ENCODE measurements at places on chromosomes 4 and X. TPM values are rescaled to one million over a fixed set of nuclear protein-coding genes. Genes with fewer than 3 reads are reported as not detected.
A peak's percentile ranks its signal among the peaks of the same experiment; 100 is the strongest.

GRCh38 chr4:108227923-108228322 is 59.2 kb upstream of the LEF1 start:
- no peak for DNase-seq

- no peak for DNase-seq
These were observed 45.7 kb upstream of the PRSS12 start for GRCh38 chr4:118398226-118399090.

GRCh38 chr4:39539089-39539611 is 11.9 kb upstream of the UGDH start:
- no peak for DNase-seq

DNA sequence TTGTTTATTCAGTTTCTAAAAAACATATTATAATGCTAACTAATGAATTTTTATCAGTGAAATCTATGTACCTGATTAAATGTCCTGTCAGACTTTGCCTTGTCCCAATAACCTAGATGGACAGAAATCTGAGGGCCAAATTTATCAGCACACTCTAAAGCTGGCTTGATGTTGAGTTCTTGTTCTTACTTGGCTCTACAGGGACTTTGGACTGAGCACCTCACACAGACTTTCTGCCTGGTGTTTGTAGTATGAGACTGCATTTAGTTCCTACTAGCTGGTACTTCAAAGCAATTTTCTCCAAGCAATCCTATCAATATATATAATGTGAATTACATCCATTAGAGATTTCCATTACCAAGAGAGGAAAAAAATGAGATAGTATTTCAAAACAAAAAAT is 37.8 kb downstream of the INTS12 start:
- no peak for DNase-seq

GRCh38 chrX:154090731-154091130 is 6.8 kb downstream of the MECP2 start:
- no peak for DNase-seq

GRCh38 chrX:17968367-17968766 is 107.3 kb upstream of the RAI2 start:
- DNase-seq: no peak

DNA sequence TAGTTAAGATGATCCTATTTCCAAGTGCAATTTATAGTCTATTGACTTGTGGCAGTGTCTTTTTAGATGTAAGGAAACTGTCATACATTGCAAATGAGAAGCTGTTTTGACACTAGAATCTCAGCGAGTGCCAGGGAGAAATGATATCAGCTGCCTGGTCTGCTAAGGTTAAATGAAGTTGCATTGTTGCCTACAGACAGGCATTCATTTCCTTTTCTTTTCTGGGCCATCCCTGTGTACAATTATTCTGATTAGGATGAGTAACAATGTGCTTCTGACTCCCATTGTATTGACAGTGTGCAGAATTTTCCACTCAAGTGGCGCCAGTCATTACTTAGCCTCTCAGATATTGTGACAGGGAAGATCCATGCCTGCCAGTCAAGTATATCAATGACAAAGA is 231.2 kb downstream of the GPAT3 start:
- no peak for DNase-seq

DNA sequence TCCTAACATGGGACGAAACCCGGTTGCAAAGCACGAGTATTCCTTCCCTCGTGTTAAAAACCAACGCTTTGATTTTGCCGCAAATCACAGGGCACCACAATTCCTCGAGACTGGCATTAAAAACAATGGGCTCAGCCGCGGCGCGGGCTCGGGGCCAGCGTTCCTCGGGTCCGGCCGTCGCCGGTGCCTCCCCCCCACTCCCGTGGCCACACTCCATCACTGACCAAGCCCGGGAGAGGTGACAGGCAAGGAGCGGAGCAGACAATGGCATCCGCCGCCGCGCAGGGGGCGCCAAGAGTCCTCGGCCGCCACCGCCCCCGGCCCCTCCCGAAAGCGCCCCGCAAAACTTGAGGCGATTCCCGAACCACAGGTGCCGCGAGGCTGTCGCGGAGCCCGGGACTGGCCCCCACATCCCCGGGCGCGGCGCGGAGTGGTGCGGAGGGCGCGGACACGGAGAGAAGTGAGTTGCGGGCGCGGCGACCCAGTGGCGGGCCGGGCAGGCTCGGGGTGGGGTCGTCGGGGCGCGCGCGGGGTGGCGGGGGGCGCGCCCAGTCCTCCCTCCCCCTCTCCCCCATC is 445 bp downstream of the AP1S2 start:
- DNase-seq: peak; percentile 46

- no peak for DNase-seq
These were observed 331.9 kb upstream of the SFRP2 start for GRCh38 chr4:154120690-154121345.

DNA sequence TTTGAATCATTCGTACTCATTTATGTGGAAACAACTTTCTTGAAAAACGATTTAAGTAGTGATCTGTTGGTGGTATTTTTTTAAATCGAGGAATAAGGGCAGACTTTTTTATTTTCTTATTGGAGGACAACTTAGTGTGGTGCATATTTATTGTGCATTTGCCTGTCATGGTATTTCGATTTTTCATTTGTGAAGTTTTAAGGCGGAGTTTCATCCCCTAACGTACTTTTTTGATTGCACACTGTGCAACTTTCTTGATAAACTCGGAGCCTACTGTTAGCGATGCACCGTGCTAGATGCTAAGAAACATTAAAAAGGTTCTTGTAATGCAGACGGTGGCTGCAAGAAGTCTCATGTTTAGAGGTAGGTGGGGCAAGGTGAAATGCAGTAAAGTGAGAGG is 1.4 kb downstream of the ZFX start:
- DNase-seq: no peak

GRCh38 chrX:23907111-23907497 is 634 bp downstream of the APOO start:
- DNase-seq: no peak

DNA sequence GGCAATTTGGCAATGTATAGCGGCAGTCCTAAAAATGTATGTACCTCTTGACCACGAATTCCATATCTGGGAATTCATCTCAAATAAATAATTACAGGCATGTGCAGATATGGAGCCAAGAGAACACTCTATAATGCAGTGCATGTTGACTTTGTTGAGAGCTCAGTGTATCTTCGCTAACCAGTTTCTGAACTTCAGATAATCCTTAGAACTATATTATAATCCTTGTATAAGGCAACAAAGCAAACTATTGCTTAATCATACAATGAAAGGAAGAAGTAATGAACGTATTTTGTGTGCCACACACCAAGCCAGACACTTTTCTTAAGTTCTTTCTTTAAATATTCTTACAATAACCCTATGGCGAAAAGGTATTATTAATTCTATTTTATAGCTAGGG is 168.5 kb downstream of the SMIM20 start:
- DNase-seq: no peak

- peak; percentile 52 for DNase-seq
These were observed 10.3 kb downstream of the ATP5ME start for GRCh38 chr4:663438-664428.

GRCh38 chr4:162061214-162061613 is 102.6 kb downstream of the FSTL5 start:
- DNase-seq: no peak

GRCh38 chrX:40104630-40104984 is 6.8 kb upstream of the BCOR start:
- DNase-seq: no peak

- DNase-seq: no peak
These were observed 10.5 kb downstream of the NSG1 start for GRCh38 chr4:4397441-4397819.

- DNase-seq: no peak
These were observed 124.1 kb upstream of the SLIT2 start for GRCh38 chr4:20127626-20128025.

- DNase-seq: no peak
These were observed 299.9 kb downstream of the PPP4R3C start for GRCh38 chrX:27163236-27163635.

- no peak for DNase-seq
These were observed 23.1 kb upstream of the TMEM184C start for GRCh38 chr4:147594107-147594506.

GRCh38 chr4:10596586-10597290 is 87.8 kb downstream of the CLNK start:
- DNase-seq: no peak

DNA sequence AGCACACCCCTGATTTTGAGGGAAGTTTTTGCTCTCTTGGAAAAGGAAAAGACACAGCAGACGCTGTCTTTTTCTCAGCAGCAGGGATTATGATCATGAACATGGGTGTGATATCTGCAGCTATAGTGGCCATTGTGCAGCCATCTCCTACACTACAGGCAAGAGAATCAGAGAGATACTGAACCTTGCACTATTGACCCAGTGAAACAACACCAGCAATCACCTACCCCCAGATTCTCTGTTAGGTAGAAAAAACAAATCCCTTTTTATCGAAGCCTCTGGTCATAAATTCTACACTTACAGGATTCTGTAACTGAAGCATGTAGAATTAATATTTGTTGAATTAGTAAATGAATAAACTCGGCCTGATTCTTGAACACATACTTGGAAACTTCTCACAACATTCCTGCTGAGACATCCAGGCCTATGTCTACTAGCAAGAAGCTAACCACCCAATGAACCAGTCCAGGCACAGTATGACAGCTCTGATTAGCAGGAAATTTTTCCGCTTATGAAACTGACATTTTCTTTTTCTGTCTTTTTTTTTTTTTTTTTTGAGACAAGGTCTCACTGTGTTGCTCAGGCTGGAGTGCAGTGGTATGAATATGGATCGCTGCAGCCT is 5.0 kb upstream of the AFAP1 start:
- DNase-seq: no peak

GRCh38 chr4:72690771-72691170 is 121.8 kb upstream of the ADAMTS3 start:
- DNase-seq: no peak

PAGE2 gene
- total RNA-seq: not detected

ERVMER34-1 gene
- 1.7 TPM for total RNA-seq

PAGE4 gene
- not detected for total RNA-seq

GAGE12E gene
- not detected for total RNA-seq

EMD gene
- 32.7 TPM for total RNA-seq

RHOH gene
- total RNA-seq: 0.56 TPM

CORIN gene
- total RNA-seq: 1.4 TPM

KDR gene
- 4.4 TPM for total RNA-seq

ALPK1 gene
- total RNA-seq: 5.5 TPM

MAP9 gene
- total RNA-seq: 59.7 TPM

MAGEB6 gene
- not detected for total RNA-seq

GPRASP1 gene
- 109 TPM for total RNA-seq

RGN gene
- total RNA-seq: 29.6 TPM

SEL1L3 gene
- 11.6 TPM for total RNA-seq

NIPAL1 gene
- total RNA-seq: 1.7 TPM

CLDN2 gene
- total RNA-seq: not detected

RAB41 gene
- total RNA-seq: not detected

ARMCX1 gene
- total RNA-seq: 38.2 TPM
